H54 (cell line): ENCODE measurements at places on chromosomes 16 and 17.

- DNase-seq = no peak
These were observed 94.3 kb downstream of the MAP2K6 start for GRCh38 chr17:69508814-69509213.

DNA sequence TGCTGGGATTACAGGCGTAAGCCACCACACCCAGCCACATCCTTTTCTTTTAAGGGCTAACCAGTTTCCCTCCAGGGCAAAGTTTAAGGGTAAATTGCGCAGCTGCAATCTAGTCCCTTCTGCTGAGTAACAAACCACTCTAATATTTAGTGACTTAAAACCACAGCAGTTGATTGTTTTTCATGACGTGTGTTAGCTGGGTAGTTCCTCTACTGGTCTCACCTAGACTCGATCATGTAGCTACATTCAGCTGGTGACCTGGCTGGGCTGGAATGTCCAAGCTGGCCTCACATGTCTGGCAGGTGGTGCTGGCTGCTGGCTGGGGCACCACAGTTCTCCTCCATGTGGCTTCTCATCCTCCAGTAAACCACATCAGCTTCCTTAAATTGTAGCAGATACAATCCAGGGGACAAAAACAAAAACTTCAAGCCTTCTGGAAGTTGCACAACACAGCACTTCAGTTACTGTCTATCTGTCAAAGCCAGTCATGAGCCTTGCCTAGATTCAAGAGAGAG is 75.5 kb downstream of the GPRC5B start:
- DNase-seq = no peak

GRCh38 chr16:27534256-27534655 is 15.5 kb downstream of the GTF3C1 start:
- no peak for DNase-seq

DNA sequence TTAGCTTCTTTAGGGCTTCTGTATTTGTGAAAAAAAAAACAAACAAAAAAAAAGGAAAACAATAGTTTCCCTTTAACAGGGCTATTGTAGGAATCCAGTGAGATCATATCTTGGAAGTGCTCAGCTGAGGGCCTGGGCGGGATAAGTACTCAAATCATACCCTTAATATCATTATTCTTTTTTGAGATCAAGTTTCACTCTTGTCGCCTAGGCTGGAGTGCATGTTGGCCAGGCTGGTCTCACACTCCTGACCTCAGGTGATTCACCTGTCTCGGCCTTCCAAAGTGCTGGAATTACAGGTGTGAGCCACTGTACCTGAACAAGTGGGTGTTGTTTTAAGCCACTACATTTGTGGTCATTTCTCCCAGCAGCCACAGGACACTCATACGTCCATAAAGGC is 87.0 kb downstream of the CDH13 start:
- DNase-seq = no peak

DNA sequence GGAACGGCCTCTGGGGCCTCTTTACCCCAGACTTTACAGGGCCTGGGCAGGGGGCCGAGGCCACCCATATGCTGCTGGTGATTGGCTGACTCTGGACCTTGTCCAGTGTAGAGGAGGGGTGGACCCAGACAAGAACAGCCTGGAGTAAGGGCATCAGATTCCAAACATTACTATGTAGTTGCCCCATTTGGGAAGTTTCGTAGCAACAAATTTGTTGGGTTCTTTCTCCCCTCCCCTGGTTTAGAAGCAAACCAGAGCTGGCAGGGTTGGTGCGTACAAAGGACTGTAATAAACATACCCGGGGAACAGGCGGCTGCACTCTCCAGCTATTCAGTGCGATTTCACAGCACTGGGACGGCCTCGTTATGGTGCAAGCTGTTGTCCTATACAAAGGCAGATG is 145.5 kb downstream of the NTN1 start:
- DNase-seq = no peak

- peak; percentile 17 for DNase-seq
These were observed 339.0 kb downstream of the MAF start for GRCh38 chr16:79261481-79261940.

DNA sequence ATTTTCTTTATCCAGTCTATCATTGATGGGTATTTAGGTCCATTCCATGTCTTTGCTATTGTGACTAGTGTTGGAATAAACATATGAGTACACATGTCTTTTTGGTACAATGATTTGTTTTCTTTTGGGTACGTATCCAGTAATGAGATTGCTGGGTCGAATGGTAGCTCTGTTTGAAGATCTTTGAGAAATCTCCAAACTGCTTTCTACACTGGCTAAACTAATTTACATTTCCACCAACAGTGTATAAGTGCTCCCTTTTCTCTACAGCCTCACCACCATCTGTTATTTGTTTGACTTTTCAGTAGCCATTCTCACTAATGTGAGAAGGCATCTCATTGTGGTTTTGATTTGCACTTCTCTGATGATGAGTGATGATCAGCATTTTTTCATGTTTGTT is 103.7 kb downstream of the GOSR1 start:
- no peak for DNase-seq

- no peak for DNase-seq
These were observed 12.9 kb downstream of the CMC2 start for GRCh38 chr16:80993834-80994233.

DNA sequence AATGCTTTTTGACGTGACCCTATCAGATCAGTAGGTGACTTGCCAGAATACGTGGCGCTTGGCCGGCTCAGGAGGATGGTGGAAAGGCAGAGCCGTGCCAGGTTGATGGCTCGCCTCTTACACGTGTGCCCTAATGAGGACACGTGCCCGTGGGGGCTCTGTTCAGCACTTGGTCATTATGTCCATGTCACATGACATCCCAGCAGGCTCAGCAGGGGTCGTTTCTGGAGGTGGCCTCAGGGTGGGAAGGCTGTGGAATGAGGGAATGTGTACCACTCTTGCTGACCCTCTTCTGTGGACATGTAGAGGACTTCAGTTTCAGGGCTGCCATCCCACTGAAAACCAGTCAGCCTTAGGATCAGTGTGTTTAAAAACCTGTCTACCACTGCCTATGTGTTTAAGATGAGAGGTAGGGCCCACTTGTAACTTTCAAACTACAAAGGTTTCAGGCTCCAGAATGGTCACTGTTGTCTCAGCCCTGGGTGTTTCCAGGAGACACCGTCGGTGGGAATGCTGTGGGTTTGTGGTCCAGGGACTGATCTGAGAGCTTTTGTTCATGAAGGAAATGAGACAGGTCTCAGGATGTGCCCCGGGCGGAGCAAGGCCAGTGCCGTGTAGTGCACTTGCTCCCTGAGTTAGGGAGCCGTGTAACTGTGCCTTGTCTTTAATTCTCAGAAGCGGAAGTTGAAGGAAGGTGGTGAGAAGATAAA is 12.1 kb downstream of the UBN1 start:
- peak; percentile 76 for DNase-seq

DNA sequence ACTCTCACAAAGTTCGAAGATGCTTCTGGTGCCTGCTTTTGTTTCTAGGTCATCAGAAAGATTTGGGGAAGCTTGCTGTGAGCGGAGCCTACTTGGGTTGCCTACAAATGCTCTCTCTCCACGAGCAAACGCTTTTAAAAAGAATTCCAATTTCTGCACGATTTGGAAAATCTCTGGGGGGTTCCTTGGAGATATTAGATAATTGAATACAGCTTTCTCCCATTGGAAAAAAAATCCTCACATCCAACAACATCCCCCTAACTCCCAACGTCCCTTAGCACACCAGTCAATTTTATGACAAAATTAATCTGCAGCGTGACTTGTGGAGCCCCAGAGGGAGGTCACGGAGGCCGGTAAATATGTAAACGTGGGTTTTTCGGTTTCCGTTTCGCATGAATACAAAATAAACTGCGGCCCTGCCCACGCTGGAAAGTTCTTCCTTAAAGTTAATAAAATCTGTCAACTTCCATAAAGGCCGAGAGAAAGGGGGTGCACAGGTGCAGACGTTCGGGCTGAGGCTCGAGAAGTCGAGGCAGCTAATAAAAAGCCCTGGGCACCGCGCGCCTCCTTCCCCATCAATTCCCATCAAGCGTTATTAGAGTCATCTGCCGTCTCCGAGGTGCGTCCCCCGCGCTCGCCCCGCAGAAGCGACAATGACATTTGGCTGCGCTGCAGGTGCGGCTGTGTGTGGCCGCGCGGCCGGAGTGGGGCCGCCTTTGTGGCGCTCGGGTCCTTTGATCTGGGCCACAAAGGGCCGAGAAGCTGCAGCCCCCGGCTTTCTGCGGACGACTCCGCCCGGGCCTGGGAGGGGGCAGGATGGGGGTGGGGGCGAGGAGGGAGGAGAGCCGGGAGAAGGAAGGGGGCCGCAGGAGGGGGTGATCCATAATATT is 37.6 kb downstream of the SALL1 start:
- no peak for DNase-seq
